Adipocyte (in vitro differentiated cells): ENCODE measurements at places on chromosomes 4 and X.

DNA sequence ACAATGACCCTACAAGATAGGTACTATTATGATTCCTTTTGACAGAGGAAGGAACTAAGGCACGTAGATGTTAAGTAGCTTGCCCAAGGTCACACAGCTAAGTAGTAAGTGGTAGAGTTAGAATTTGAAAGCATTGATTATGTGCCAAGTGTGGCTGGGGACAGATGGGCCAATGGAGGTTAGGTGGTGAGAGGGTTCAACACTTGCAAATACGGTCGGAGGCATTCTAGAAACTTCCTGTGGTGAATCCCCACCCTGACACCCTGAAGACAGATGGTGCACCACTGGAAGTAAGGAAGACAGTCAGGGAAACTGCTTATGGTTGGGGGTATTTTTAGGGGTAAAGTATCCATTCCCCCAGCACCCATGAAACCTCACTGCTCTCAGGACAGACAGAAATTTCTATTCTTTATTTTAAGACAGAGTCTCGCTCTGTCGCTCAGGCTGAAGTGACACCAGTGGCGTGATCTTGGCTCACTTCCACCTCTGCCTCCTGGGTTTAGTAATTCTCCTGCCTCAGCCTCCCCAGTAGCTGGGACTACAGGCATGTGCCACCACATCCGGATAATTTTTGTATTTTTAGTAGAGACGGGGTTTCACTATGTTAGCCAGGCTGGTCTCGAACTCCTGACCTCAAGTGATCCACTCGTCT lies 142.5 kb downstream of the RASL11B start:
- no peak for DNase-seq

DNA sequence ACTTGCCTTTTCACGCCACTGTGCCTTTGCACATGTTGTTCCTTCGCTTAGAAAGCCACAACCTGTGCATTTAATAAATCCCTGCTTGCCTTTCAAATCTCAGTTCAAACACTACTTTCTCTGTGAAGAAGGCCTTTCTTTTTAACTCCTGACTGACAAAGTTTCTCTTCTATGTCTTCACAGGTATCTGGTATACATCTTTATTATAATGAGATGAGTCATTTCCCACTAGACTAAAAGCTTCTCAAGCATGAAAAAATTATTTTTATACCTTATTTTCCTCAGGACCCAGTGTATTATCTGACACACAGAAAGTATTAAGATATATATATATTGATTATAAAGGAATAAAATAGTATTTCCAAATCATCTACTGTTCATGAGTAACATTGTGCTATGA lies 189.9 kb downstream of the TBCK start:
- no peak for DNase-seq

- DNase-seq, result no peak
Measured at GRCh38 chr4:137495578-137495977, 36.7 kb downstream of the PCDH18 start.

- DNase-seq, result no peak
Measured at GRCh38 chr4:45100956-45101818, 374.8 kb upstream of the GNPDA2 start.

GRCh38 chr4:42750091-42750490 lies 93.2 kb upstream of the ATP8A1 start:
- DNase-seq, result no peak

GRCh38 chr4:120062663-120063195 lies 3.9 kb downstream of the MAD2L1 start:
- DNase-seq, result no peak

- DNase-seq, result no peak
Measured at GRCh38 chr4:13413729-13414437, 70.3 kb downstream of the RAB28 start.

GRCh38 chrX:135453381-135453780 lies 31.6 kb downstream of the SMIM10L2A start:
- no peak for DNase-seq

DNA sequence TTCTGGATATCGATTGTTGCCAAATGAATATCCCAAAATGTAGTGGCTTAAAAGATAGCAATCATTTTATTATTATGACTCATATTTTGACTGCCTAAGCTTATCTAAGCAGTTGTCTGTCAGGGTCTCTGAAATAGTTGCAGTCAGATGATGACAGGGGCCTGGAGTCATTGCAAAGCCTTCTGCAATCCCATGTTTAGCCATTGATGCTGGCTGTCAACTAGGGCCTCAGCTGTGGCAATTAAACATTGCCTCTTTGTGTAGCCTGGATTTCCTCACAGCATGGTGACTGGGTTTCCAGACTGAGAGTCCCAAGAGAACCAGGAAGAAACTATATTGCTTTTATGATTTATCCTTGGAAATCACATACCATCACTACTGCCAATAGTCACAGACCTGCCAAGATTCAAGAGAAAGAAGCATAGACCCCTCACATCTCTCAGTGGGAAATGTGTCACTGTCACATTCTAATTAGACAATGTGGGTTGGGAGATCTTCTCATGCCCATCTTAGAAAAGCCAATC lies 227.3 kb upstream of the NOCT start:
- no peak for DNase-seq

DNA sequence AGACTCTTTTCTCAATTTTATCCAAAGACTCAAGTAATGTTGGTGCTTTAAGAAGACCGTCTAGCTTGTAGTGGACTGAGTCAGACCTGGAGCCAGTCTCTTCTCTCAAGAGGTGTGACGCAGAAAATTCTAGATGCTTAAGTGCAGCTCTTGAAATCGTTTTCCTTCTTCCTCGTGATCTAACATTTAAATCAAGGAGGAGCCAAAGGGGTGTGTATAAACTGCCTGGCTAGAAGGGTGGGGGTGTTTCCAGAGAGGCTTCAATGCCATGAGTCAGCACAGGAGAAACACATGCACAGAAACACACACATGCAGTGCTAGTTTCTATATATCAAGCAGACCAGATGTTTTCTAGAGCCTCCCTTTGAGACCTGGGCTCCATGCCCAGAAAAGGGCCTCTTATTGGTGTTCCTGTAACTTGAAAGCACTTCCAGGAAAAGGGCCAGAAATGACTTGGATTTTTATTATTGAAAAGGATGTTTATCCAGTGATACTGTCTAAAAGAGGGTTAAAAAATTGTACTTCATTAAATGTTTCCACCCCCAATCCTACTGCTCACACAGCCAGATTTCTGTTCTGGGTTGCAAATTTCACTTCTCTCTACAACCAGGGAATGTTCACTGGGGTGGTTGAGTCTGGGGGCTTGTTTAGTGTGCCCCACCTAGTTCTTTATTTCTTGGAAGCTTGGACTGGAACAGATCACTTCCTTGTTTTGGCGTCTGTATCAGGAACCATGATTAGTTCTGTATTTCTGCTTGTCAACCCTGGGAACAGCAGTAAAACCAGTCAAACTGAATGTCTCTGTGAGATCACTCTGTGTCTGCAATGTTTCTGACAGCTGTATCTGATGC lies at the start of gene CLIC2:
Gene CLIC2 (minus strand): TSS at position 129 of the 851 bp plus-strand sequence. CDS start 187 bp downstream, outside the sequence.
- DNase-seq, result peak; percentile 85

- peak; percentile 54 for DNase-seq
Measured at GRCh38 chrX:103540145-103540544, 20.9 kb upstream of the RAB40A start.

GRCh38 chr4:8837181-8837841 lies 34.3 kb downstream of the HMX1 start:
- no peak for DNase-seq

- DNase-seq, result no peak
Measured at GRCh38 chr4:142365391-142365790, 480.7 kb downstream of the INPP4B start.

GRCh38 chrX:10591363-10592335 lies 28.7 kb downstream of the MID1 start:
- no peak for DNase-seq

DNA sequence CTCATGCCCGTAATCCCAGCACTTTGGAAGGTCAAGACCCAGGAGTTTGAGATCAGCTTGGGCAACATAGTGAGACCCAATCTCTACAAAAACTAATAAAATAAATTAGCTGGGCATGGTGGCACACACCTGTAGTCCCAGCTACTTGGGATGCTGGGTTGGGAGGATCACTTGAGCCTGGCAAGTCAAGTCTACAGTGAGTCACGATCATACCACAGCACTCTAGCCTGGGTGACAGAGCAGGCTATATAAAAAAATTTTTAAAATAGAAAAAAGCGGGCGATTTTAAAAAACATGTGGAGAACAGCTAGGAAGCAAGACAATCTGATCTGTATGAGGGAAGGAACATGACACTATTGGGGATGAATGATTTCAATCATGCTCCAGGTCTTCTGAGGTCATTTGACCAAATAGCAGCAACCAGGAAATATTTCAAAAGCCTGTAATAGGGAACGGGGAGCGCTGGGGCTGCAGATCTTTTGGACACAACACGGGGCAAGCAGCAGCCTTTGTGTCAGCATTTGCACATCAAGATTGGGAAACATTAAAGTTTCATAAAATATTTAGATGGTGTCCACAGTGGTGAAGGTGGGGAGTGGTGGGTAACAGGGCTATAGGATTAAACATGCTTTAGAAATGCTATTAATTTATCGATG lies 48.3 kb upstream of the GUCY1A1 start:
- no peak for DNase-seq

GRCh38 chrX:64097891-64098290 lies 107.6 kb downstream of the AMER1 start:
- DNase-seq, result no peak

- peak; percentile 65 for DNase-seq
Measured at GRCh38 chr4:186192066-186192612, 772 bp downstream of the CYP4V2 start.

DNA sequence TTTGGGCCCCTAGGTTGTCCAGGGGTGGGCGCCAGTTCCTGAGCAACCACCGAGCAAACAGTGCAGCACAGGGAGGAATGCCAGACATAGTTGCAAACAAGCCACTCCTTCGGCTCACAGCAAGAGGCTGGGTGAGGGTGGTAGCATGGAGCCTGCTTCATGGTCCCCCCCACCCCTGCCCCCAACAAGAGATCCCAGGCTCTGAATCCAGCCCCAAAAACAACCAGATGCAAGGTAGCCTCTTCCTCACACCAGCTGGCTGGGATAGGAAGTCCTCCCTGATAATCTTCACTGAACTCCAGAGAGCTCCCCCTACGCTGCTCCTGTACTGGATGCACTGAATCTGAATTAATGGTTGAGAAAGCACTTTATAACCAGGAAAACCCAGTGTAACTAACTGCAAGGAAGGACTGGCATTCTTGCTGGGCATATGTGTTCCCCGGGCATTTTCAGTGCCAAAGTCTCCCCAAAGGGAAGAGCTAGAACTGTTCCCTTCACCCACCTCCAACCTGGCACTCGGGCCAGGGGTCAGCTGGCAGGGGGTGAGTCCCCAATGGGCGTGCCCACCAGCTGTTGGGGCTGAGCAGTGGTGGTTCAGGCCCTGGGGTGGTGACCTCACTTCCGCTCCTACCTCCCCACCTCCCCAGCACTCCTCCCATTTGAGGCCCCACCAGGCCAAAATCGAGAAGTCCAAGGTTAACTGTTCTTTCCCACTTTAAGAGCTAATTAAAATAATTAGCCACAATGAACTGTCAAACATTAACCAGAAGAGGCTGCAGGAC lies 1.5 kb downstream of the ELF4 start:
- DNase-seq, result peak; percentile 48

DNA sequence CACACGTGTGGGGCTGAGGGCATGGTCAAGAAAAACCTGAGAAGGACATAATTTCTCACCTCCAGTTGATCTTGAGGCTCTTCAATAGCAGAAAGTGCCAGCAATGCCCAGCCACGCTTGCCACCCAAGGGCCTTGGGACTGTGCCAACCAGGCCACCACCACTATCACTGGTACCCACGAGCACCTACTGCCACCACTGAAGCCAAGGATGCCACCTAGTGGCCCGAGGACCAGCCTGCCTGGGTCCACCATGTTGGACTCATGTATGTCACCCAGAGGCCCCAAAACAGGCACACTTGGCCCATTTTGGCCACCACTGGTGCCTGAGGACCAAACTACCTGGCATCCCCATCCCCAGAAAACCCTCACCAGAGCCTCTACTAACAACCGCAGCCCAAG lies 191.8 kb downstream of the ADAM29 start:
- DNase-seq, result no peak

DNA sequence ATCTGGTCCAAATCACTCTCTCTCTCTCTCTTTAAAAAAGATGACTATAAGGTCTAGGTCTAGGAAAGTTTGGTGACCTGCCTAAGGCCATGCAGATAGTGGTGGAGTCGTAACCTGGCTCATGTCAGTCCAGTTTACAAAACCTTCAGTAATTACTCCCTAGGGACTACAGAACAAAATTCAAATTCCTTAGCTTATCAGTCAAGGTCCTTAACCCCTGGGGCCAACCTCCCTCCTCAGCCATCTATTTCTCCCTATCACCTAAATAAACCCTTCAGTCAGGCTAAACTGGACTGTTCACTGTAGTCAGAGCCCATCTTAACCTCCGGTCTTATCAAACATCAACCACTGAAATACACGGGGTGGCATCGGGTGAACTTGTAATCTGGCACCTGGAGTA lies 68.9 kb downstream of the MAP3K15 start:
- no peak for DNase-seq

DNA sequence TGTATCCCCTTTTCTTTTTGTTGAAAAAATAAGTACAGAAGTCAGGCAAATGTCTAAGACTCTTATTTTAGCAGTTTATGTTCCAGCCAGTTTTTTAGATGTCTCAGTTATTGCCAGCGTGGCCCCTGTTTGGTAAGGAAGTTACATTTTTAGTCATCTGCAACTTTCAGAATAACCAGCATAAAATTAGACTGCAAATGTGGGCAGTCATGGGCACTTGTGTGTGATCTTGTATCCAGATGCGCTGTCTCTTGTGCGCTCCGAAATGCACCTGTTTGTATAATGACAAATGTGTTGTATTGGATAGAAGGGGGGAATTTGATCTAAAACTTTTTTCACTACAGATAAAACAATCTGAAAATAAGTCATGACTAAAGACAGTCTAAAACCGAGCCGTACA lies 44.3 kb upstream of the CLCN4 start:
- no peak for DNase-seq

DNA sequence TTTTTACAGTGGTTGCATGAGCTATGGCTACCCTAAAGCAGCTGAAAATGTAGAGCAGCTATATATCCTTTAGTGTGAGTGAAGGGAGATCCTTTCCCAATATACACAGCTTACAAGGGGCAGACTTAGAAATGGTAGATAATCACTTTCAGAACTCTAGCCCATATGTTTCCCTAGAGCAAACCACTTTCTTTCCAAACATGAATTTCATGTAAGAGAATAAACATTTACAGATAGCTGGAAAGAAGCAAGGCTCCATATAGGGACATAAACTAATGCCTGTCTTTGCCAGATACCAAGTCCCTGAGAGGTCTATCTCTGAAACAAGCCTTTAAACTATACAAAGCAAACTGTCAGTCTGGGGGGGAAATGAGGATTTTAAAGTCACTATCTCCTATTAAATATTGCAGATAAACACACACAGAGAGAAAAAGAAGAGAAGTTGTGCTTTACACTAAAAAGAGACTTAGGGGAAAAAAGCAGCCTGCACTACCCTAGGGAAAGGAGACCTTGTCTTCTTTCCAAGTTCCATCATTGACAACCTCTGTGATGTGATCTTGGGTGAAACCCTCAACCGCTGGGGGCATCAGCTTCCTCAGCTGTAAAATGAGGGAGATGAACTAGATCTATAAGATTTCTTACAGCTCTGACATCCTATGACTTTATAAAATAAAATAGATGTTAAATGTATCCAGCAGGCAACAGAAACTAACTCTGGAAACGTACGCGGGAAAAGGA lies 73.6 kb downstream of the TMEM156 start:
- DNase-seq, result peak; percentile 30
